Heart right ventricle (tissue), 16 donors: ENCODE measurements at places on chromosomes 13 and 19. TPM values are rescaled to one million over a fixed set of nuclear protein-coding genes. Genes with fewer than 3 reads are reported as not detected.

GRCh38 chr13:112519517-112520060 lies 68.4 kb downstream of the TUBGCP3 start:
- no peak for DNase-seq

GRCh38 chr19:29499921-29500590 lies 25.7 kb upstream of the VSTM2B start:
- DNase-seq = no peak

- DNase-seq = no peak
Observed at GRCh38 chr13:112756511-112756966, 66.7 kb downstream of the ATP11A start.

- no peak for DNase-seq
Observed at GRCh38 chr19:38813323-38813722, 578 bp upstream of the LGALS4 start.

VASP gene
- total RNA-seq = 44.8 TPM

SMAD9 gene
- total RNA-seq = 3.4 TPM
